ENCODE measurements at places on chromosomes 12 and 14.

- peak; percentile 99 for DNase-seq
Observed at GRCh38 chr12:6662906-6663742, at the start of gene ING4. Gene ING4, minus strand, starts transcription at chr12:6663119. Its CDS starts 18 bp downstream, at chr12:6663101.

DNA sequence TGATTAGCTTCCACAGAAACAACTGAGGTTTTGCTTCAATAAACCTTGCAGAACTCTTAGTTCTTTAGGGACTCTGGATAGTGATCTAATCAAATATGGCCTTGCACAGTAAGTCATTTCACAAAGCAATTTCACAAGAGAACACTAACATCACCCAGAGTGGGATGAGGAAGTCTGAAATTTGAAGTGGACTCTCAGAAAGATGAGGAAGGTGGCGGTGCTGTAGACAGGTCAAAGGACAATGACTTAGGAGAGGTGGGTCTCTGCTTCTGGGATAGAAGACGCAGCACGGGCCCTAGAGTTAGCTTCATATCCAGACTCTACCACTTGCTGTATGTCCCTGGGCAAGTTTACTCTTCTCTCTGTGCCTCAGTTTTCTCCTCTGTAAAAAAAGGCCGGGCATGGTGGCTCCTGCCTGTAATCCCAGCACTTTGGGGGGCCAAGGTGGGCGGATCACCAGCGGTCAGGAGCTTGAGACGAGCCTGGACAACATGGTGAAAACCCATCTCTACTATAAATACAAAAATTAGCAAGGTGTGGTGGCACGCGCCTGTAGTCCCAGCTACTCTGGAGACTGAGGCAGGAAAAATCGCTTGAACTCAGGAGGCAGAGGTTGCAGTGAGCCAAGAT, 18.9 kb downstream of the FOS start:
- DNase-seq = no peak

GRCh38 chr14:35215110-35215813, 76.9 kb upstream of the PSMA6 start:
- peak; percentile 53 for DNase-seq

DNA sequence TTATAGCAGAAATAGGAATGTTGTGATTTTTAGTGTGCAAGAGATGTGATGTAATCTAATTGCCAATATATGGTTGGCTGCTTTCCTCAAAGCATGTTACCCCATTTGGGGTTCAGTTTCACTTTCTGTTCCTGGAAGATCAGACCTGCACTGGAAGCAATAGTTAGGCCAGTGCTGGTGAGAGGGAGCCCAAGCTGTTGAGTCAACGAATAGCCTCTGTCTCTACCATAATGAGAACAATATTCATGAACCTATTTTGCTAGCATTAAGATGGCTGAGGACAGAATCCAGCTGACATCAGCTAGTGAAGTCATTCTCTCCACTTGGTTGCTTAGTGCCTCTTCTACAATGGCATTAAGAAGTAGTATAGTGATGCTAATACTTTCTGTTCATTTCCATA, 379.9 kb upstream of the DCN start:
- DNase-seq = no peak

DNA sequence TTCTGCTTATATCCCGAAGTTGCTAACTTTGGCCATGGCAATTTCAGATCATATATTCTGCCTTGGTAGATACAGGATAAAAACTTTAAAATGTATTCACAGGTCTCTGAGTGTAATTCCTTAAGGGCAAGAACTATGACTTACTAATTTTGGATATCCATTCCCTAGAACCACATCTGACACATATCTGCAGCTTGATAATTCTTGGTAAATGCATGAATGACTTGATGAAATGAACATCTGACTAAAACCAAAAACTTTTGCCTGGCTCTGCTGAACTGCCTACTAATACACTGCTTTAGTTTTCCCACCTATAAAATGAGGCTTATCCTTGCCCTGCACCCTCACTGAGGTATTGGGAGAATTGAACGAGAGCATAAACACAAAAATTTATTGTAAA, 32.2 kb downstream of the SLC25A21 start:
- DNase-seq = no peak

DNA sequence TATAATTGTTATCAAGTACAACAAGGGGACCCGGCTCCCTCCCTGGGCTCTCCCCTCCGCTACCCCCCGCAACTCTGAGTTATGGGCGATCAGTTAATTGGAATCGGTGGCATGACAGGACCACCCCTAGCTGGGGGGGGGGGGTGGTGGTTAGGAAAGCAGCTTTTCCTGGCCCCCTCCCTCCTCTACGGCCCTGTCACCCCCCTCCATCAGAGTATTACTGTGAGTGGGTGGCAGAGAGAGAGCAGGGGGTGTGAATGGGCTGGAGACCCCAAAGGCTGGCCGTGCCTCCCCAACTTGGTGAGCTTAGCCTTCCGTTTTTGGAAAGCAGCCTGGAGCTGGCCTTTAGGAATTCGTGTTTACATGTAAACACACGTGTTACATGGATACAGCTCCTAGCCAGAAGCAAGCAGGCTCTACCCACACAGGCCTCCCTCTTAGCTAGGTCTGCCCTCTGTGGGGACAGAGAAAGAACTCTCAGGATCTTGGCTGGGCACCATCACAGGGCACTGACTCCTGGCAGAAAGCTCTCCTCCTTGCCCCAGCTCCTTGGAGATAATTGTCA, 1.1 kb upstream of the HOXC4 start:
- DNase-seq = no peak

DNA sequence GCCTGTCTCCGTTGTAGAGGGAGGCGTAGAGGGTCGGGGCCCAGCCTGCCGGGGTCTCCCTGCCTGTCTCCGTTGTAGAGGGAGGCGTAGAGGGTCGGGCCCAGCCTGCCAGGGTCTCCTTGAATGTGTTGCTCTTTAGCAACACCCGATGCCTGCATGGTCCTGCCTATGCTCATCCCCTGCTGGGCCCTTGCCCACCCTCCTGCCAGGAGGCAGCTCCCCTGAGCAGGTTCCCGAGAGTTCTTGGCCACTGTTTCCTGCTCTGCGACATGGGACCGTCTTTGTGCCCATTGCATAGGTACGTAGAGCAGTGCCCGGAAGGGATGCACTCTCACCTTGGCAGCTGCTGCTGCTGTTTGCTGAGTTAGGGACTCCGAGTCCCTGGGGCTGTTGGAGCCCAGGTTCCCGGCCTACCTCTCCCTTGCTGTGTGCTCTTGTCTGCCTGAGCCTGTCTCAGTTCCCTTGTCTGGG, 3.3 kb downstream of the KIF26A start:
- no peak for DNase-seq

DNA sequence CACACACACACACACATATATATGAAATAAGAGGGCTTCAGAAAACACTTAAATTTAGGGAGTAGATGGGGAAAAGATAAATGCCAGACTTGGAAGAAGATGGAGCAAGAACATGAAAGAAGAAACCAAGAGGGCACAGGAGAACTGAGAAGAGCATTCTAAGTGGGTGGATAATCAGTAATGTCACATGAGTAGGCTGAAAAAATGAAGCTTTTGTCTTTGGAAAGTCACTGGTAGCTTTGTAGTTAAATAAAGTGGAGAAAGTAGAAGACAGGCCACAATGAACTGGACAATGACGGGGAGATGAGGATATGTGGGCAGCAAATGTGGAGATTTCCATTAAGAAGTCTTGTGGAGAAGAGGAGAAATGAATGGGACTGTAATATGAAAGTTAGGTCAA, 2.2 kb upstream of the ZC2HC1C start:
- no peak for DNase-seq

DNA sequence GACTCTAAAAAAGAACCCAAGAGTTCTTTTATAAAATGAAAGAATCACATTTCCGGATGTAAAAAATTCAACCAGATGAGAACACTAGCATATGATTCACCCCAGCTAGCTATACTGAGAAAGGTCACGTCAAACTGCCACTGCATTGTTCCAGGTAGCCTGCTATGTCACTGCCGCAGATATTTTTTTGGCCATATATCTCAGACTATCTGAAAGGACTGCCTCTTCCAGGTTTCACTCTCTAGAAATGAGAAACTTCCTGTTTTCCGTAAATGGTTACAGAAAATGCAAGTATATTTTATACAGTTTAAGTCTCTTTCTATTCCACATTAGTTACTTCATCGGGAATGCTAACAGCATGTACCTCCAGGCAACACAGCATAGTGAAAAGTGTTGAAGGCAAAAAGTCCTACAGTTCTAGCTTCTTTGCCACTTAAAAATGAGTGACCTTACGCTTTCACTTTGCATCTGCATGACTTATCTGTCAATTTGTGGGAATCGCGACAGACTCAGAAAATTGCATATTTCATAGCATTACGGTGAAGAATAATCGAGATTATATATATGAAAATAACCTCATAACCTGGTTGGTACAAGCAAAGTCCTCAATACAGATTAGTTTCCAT, 105.2 kb downstream of the MED13L start:
- no peak for DNase-seq

DNA sequence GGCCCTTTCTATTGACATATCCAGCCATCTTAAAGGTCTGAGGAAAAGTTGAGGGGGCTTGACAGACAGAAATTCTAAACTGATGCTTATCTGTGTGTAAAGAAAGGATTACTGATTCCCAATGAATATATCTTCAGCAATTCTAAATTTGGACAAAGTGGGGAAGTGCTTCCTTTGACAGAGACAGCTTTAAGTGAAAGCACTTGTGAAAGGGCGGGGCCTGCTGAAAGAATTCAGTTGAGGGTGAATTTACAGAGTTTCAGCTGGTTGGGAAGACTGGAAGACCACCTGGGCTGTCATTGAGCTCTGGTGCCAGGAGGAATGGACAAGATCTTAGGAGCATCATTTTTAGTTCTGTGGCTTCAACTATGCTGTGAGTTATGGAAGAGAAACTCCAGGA, 412.5 kb upstream of the OR4E1 start:
- DNase-seq = no peak

GRCh38 chr14:92702441-92702918, 45.9 kb downstream of the LGMN start:
- no peak for DNase-seq

GRCh38 chr12:25130741-25131188, 64.2 kb downstream of the DNAI7 start:
- DNase-seq = peak; percentile 18

DNA sequence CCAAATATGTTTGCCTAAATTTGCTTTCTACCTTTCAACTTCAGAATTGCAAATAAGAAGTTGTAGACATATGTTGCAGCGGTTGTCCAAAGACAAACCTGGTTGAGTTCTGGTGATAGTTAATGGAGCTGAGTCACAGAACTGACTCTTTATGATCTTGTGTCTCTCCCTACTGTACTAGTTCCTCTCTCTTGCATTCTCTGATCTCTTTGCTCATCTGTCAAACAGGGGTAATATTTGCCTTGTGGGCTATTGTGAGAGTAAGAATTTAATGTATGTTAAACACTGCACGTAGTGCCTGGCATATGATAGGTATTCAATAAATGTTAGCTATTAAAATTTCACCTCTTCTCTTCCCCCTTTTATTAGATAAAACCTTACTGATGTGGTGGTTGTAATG, 283.5 kb upstream of the RGS6 start:
- DNase-seq = no peak

GRCh38 chr12:93954166-93955112, 193.9 kb upstream of the PLXNC1 start:
- no peak for DNase-seq

GRCh38 chr12:27236498-27236897, 7.6 kb upstream of the STK38L start:
- DNase-seq = no peak

DNA sequence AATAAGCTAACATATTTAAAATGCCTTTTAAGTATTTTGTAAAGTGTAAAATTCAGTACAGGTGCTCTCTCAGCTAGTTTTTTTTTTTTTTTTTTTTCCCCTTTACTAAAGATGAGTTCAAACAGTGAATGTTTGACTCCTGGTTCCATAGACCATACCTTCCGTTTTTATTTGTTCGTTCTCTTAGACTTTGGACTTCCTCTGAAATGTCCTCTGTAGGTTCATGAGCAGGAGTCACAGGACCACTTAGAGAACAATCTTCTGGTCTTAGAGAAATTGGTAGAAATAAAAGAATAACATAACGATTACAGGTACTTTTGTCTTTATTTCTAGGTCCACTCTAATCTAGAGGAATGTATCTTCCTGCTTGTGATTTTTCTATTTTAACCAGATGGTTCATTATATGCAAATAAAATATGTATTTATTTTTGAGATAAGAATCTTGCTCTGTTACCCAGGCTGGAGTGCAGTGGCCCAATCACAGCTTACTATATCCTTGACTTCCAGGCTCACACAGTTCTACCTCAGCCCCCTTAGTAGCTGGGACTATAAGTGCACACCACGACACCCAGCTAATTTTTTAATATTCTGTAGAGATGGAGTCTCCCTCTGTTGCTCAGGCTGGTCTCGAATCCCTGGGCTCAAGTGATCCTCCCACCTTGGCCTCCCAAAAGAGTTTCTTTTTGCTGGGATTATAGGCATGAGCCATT, 25.8 kb downstream of the STYX start:
- no peak for DNase-seq

GRCh38 chr12:63897931-63898330, 53.4 kb downstream of the SRGAP1 start:
- no peak for DNase-seq

GRCh38 chr14:54221432-54221803, 175.4 kb upstream of the CDKN3 start:
- no peak for DNase-seq

DNA sequence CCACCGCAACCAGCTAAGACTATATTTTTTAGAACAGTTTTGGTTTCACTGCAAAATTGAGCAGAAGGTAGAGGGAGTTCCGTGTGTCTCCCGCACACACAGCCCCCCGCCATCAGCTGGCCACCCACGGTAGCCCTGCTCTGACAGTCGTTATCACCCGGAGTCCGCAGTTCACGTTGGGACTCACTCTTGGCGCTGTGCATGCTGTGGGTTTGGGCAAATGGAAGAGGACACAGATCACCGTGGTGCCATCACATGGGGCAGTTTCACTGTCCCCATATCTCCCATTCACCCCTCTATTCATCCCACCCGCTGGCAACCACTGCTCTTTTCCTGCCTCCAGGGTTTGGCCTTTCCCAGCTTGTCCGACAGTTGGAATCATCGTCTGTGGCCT, 31.8 kb upstream of the ULK1 start:
- no peak for DNase-seq

DNA sequence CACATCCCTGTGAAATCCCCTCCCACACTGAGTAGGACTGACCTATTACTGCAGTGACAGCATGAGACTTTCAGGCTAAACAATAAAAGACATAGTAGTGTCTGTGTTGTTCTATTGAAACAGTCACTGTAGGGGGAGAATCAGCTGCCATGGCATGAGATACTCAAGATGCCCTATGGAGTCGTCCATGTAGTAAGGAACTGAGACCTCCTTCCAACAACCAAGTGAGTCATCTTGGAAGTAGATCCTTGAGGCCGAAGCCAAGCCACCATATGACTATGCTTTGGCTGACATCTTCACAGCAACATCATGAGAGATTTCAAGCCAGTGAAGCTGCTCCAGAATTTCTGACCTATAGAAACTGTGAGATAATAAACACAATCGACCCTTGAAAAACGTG, 12.1 kb upstream of the LRP6 start:
- no peak for DNase-seq

- DNase-seq = peak; percentile 60
Observed at GRCh38 chr14:87615822-87616679, 376.9 kb downstream of the GALC start.
